ENCODE measurements at places on chromosomes 3 and 15.

- DNase-seq = no peak
Measured at GRCh38 chr3:127172211-127172610, 20.7 kb upstream of the PRR23E start.

DNA sequence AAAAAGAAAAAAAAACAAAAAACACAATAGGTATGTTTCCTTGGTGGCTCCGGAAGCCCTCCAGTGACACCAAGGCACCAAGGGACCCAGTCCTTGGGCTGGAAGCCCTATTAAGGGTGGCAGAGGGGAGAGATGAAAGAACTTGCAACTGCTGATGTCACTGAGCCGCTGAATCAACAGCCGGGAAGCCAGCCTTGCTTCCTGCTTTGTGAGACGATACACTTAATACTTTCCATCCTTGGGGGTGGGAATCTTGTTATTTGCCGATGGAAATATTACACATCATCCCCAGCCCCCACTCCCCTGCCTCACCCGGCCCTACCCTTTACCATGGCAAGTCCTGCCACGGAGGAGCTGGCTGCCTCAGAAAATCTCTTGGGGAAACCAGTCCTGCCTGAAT, 5.6 kb upstream of the ISLR2 start:
- DNase-seq = no peak

DNA sequence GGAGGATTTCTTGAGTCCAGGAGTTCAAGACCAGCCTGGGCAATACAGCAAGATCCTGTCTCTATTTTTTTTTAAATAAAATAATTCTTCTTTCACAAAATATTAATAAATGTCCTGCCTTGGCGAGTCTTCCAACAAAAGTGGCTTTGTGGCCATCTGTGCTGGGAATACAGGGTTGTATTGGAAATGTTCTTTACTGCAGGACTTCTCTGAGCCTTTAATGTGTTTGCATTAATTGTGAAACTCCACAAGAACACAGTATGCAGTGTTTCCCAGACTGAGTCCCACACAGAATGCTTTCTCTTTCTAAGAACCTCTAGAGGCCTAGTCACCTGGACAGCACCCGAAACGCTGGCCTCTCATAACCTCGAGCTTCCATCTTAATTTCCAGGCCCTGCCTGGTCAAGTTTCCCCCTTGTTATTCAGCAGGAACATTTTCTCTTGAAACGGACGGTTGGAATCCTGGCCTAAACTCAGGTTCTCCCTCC, 85.4 kb upstream of the ARRDC4 start:
- DNase-seq = no peak

DNA sequence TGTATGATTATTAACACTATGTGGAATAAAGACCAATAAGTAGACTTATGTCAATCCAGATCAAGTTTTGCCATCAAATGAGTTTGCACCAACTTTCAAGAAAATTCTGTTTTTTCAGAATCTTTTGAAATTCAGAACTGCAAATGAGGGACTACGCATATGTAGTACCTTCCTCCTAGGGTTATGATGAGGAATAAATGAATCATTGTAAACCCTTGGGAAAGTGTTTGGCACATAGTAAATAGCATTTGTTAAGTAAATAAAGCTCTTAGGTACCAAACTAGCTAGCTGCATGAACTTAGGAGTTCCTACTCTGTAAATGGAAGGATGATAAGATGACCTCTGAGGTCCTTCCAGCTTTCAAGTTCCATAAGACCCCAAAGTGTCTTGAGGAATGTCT, 242.6 kb upstream of the SETMAR start:
- DNase-seq = no peak

- no peak for DNase-seq
Measured at GRCh38 chr3:197494366-197495058, 61.3 kb downstream of the BDH1 start.

DNA sequence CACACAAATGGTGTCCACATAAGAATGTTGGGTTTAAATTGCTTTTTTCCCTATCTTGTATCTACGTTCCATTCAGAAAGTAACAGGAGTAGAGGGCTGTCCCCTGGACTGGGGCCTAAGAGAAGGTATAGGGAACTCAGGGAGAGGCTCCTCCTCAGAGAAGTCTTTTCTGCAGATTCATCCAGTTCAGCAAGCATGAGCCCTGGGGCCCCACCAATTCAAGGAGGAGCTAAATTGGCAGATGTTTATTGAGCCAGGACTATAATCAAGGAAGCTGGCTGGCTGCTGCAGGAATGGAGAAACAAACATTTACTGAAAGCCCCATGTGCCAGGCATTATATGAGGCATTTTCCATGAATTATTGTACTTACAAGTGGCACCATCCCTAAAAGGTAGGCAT, 22.1 kb upstream of the LARS2 start:
- DNase-seq = no peak

- DNase-seq = no peak
Measured at GRCh38 chr3:4147556-4148118, 155.5 kb upstream of the SETMAR start.

DNA sequence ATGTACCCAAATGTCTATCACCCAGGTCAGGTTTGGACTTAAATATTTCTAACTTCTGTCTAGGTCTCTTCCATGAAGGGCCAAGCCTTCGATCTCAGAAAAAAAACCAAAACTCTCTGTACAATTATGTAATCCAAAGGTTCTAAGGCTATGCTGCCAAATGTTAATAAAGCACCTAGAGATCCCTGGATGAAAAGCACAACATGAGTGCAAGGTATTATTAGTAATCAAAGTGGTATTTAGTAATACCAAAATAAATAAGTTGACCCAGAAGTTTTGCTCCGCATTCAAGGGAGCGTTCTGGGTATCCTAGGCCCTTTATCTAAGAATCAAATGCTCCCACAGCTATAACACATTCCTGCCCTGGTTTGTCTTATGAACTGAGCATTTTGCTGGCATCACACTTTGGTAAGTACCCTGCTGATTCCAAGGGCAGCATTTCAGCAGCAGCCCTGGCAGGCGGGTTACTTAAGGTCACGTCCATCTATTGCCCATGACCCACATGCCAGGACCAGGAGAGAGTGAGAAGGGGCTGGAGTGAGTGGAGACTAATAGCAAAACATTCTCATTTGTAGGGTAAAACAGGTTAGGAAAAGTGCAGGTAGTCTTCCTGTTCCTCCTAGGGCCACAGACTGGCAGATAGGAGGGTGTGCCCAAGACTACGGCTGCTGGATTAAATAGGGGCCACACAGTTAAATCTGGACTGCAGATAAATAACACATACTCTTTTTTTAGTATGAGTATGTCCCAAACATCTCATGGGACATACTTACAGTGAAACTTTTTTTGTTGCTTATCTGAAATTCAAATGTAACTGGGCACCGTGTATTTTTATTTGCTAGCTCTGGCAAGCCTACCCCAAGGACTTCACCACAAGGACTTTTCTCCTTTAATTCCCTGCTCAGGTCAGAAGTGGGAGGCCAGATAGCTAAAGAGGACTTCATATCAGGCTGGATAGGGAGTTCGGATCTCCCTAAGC, 76.0 kb upstream of the SNRK start:
- DNase-seq = no peak

DNA sequence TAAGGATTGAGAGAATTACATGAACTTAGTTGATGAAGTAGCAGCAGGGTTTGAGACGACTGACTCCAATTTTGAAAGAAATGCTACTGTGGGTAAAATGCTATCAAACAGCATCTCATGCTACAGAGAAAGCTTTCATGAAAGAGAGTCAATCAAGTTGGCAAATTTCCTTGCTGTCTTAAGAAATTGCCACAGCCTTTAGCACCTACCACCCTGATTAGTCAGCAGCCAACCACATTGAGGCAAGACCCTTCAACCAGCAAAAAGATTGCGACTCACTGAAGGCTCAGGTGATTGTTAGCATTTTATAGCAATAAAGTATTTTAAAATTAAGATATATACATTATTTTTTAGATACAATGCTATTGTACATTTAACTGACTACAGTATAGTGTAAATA, 80.9 kb downstream of the RAP2B start:
- DNase-seq = no peak

- DNase-seq = no peak
Measured at GRCh38 chr3:187044206-187044605, 95.1 kb downstream of the RPL39L start.

DNA sequence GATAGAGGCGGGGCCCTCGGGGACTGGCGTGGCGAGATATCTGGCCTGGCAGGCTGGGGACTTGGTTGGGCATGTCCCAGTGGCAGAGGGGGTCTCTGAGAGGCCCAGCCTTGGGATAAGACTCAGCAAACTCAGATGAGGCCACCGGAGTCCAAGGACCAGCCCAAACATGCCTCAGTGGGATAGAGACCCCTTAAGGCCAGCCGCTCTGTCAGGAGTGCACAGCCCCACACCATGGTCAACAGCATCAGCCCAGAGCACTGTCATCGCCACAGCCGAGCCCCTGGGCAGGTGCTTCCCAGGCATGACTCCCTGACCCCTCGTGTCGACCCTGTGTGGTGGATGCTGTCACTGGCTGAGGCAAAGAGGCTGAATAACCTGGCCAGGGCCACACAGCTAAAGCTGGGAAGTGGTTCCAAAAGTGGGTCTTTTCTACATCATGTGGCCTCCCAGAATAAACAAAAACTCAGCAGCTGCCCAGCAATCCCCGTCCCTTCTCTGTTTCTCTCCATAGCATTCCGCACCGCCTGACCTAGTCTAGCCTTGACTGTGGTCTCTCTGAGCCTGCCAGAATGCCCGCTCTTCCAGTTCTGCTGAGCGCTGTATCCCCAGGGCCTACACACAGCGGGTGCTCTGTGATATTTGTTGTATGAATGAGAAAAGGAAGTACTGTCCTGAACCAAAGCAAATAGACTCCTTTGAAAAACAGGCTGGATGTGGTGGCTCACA, 15.1 kb downstream of the CTSH start:
- no peak for DNase-seq

DNA sequence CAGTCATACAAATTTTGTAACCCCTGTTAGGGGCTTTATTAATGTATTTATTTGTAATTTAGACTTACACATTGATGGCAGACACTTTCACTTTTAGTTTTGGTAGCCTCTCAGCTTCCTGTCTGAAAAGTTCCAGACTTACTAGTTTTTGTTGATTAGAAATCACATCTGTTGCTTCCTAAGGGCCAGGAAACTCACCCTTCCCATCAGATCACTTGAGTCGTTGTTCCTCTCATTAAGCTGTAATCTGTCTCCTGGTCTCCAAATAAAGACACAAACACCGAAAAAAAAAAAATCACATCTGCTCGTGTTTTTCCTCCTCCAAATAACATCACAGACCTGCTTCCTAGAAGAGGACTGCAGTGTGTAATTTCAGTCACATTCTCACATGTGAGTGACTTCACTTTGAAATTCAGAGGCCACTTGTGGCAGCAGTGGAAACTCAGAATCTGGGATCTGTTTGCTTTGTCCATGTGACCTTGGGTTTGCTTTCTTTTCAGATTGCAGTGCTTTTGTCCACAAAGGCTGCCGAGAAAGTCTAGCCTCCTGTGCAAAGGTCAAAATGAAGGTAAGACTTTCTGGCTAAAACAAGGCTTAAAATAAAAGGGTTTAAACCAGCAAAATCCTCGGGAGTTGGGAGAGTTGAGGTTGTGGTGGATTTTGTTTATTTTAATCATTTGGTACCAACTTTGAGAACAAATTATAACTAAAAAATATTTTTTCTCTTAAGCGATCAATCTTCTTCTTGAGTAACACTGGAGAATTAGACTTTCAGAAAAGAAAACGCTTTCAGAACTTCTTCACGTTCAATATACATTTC, 87.0 kb downstream of the KLHL25 start:
- DNase-seq = no peak

DNA sequence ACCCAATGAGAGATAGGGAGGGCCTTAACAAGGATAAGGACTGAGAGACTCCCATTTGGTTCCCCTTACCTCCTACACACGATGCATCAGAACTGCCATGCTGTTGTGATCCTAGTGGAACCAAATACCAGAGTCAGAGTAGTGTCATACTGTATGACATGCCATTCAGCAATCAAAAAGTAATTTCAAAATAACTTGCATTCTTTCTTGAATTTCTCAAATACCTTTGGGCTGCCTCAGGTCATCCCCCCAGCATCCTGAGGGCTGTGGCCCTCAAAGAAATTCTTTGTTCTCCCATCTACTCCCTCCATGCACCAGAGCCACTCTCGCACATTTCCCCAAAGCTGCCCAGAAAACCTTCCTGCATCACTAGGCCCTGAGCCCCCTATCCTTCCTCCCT, 68.9 kb upstream of the PPP2R3A start:
- DNase-seq = peak; percentile 48

DNA sequence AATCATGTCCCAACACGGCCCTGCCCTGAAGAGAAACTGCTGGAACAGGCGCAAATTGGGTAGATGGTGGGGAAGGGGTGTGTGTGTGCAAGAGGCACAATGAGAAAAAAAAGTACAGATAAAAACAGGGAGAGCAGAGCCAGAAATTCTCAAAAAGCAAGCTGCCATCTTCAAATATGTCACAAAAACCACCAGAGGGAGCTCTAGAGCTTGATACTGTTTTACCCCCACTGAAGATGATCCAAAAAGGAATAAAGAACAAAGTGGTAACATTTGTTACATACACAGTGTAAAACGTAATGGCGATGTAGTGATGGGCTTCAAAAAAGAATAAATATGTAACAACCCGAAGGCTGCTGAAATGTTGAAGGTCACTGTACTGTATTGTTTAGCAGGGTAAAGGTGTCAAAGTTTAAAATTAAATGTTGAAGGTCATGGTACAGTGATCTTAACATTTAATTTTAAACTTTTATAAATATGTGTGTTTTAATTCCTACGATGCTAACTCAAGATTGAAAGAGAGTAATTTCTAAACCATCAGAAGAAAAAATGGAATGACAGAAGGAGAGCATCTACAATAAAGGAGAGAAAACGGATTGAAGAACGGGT, 6.0 kb downstream of the SNRPA1 start:
- DNase-seq = peak; percentile 63

DNA sequence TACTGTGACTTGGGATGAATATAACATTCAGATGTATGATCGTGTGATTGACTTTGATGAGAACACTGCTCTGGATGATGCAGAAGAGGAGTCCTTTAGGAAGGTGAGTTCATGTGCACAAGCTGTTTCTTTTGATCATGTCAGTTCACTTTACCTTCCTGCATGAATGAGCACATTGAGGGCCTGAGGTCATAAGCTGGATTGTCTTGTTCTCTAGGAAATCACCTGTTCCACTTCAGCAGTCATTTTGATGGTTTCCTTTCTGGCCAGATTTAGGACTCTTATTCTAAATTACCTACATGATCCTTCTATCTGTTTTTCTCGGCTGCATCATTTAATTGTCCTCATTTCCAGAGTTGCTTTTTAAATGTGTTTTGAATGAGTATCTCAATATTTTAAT, 4.1 kb downstream of the RCN2 start:
- no peak for DNase-seq

- DNase-seq = no peak
Measured at GRCh38 chr3:72109327-72110259, 324.6 kb upstream of the PROK2 start.

DNA sequence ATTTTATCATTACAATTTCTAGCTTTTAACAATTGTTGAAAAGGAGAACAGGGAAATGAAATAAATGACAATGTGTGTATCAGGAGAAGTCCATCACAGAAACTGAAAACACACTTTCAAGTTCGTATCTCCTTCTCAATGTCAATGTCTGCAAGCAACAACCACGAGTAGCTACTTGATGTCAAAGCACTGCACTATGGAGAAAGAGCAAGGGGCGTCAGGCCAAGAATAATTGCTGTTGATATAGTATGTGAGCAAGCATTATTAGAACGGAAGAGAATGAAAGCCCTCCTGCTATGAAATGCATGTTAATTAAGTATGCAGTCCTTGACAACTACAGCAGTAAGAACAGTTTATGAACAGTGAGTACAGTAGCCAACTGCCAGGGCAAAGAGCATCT, 1250.1 kb downstream of the ZPLD1 start:
- DNase-seq = no peak
